ENCODE measurements at places on chromosomes 7 and 10. TPM values are rescaled to one million over a fixed set of nuclear protein-coding genes. Genes with fewer than 3 reads are reported as not detected.

DNA sequence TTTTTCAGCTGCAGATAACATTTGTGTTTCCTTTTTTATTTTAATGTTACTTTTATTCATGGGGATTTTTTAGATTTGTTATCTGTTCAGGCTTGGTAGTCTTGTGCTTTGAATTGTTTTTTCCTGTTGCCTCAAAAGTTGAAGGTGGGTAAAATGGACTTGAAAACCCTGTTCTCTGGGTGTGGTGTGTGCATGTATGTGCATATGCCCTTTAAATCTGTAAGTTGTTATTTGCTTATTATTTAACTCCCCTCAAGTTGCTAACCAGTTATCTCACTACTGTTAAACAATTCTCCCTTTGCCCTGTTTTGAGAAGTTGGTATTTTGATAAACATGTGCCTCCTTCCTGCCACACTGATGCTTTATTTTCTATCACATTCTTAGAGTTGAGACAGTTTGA lies 30.6 kb downstream of the TSPAN14 start:
- no peaks in the 10 kb centered on the region for H3K36me3 ChIP-seq
- H3K4me3 ChIP-seq: no peak overlapping the region
- no peak overlapping the region for H3K27ac ChIP-seq
- no peaks in the 10 kb centered on the region for H3K27me3 ChIP-seq

Gene KCP
- 0.43 TPM for total RNA-seq

GRCh38 chr10:61634746-61635145 lies 28.0 kb upstream of the CABCOCO1 start:
- H3K27ac ChIP-seq: no peak overlapping the region
- DNase-seq: no peak
- no peaks in the 10 kb centered on the region for H3K36me3 ChIP-seq
- H3K4me1 ChIP-seq: peaks cover 3% of the 10 kb centered on the region
- H3K27me3 ChIP-seq: no peaks in the 10 kb centered on the region

Gene HYAL4
- total RNA-seq: not detected

DNA sequence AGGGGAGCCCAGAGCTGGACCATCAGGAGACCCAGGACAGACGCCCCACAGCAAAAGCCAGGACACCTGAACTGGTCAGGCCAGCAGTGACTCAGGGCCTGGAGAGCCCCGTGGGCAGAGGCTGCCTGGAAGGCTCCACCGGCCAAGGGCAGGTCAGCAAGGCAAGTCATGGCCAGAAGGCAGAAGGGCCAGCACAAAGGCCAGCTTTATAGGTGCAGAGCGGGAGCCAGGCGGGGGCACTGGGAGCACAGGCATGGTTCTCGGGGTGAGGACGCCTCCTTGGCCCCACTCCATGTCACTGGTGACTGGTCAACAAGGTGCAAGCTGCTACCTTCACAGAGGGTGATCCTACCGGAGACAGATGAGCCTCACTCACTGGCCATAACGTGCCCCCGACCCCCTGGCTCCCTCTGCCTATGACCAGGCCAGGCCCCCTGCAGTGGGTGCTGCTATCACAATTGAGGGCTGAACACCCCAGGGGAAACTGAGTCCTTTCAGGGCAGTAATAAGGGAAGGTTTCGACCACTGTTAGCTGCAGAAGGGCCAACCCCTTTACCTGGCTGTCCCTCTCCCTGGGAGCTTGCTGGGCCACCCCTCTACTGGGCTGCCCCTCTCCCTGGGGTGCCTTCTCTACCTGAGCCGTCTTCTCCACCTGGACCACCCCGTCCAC lies 317.4 kb downstream of the PTPRN2 start:
- no peaks in the 10 kb centered on the region for H3K4me1 ChIP-seq
- no peaks in the 10 kb centered on the region for H3K27me3 ChIP-seq
- H3K27ac ChIP-seq: no peak overlapping the region

Gene GPC2
- 0.12 TPM for total RNA-seq

- DNase-seq: no peak
- no peaks in the 10 kb centered on the region for H3K4me1 ChIP-seq
- H3K36me3 ChIP-seq: no peaks in the 10 kb centered on the region
- H3K4me3 ChIP-seq: no peak overlapping the region
- H3K27me3 ChIP-seq: no peaks in the 10 kb centered on the region
Observed at GRCh38 chr7:57216340-57216739, 84.1 kb upstream of the ZNF479 start.

DNA sequence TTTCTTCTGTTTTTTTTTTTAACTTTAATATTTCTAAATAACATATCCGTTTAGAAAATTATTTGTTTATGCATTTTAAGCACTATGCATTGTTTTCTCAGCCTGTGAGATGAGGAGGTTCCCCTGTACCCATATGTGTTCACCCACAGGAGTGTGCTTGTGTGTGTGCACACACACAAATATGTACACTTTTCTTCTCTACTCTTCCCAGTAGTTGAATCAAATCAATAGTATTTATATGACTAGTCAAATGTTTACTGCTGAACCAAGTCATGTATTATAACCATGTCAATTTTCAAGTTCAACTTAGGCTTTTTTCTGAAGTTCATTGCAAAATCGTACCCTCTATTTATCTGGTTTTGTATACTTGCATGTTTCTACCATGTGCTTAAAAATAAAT lies 37.3 kb downstream of the HDAC9 start:
- H3K36me3 ChIP-seq: no peaks in the 10 kb centered on the region
- no peak for DNase-seq
- H3K4me1 ChIP-seq: no peaks in the 10 kb centered on the region

Gene MACC1
- 8.7 TPM for total RNA-seq

DNA sequence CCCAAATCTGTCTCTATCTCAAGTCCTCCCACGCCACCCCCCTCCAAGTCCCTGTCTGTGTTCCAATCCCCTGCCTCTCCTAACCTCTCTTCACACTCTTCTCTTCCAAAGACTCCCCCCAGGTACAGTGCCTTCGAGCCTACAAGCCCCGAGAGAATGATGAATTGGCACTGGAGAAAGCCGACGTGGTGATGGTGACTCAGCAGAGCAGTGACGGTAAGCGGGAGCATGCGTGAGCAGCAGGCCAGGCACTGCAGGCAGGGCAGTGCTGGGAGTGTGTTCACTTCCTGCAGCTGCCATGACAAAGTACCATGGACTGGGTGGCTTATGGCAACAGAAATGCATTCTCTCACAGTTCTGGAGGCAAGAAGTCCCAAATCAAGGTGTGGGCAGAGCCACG lies 23.4 kb downstream of the ARHGEF5 start:
- no peak overlapping the region for H3K4me3 ChIP-seq
- no peaks in the 10 kb centered on the region for H3K4me1 ChIP-seq
- no peak overlapping the region for H3K27ac ChIP-seq

- H3K4me1 ChIP-seq: peaks cover 17% of the 10 kb centered on the region
- no peak overlapping the region for H3K4me3 ChIP-seq
- no peaks in the 10 kb centered on the region for H3K36me3 ChIP-seq
Observed at GRCh38 chr10:75292794-75293445, 57.2 kb upstream of the COMTD1 start.

Gene TRPV5
- total RNA-seq: 0.08 TPM

Gene CC2D2B
- total RNA-seq: 0.41 TPM

Gene PARD3
- 23.0 TPM for total RNA-seq

Gene PRSS2
- total RNA-seq: 136,252 TPM

GRCh38 chr10:125023255-125023654 lies 81.3 kb downstream of the ZRANB1 start:
- H3K36me3 ChIP-seq: no peaks in the 10 kb centered on the region
- peak overlapping the region; percentile 33 for H3K27ac ChIP-seq
- H3K4me1 ChIP-seq: peaks cover 26% of the 10 kb centered on the region

DNA sequence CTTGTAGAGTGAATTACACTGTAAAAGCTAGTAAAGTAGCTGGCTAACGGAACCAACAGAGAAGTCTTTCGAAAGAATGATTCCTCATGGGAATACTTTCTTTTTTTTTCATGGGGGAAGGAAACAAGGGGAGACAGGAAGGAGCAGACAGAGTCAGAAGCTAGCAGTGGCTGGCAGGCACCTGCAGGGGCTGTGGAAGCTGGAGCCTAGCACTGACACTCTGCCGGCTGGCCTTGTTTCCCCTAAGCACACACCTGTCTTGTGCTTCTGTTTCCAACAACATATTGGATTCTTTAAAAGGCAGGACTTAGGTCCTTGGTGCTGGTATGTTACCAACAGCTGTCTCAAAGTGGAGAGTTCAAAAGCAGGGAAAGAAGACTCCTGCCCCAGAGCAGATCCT lies 24.7 kb downstream of the NOD1 start:
- no peaks in the 10 kb centered on the region for H3K27me3 ChIP-seq
- no peak overlapping the region for H3K27ac ChIP-seq
- H3K4me1 ChIP-seq: no peaks in the 10 kb centered on the region
- DNase-seq: no peak
- H3K4me3 ChIP-seq: no peak overlapping the region
- no peaks in the 10 kb centered on the region for H3K36me3 ChIP-seq

- peaks cover 4% of the 10 kb centered on the region for H3K4me1 ChIP-seq
- no peaks in the 10 kb centered on the region for H3K36me3 ChIP-seq
- DNase-seq: peak; percentile 83
- H3K4me3 ChIP-seq: peak overlapping the region; percentile 94
- H3K27ac ChIP-seq: peak overlapping the region; percentile 98
- no peaks in the 10 kb centered on the region for H3K27me3 ChIP-seq
Observed at GRCh38 chr10:87861566-87861952, 1.8 kb downstream of the KLLN start.

DNA sequence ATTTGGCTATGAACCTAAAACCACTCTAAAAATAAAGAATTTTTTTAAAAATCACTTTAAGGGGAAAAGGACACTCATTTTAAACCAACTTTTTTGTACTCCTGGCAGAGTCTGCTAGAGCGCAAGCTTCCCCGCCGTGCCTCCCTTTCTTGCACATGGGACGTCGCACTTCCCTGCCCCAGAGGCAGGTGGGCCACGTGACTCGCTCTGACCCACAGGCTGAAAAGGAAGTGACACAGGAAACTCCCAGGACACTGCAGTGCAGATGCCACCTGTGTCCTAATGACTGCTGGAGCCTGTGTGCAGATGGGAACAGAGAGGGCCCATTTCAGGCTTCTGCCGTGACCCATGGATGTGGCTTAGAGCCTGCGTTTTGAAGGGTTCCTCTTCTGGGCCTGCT lies 142.1 kb upstream of the LANCL2 start:
- H3K4me3 ChIP-seq: no peak overlapping the region
- H3K4me1 ChIP-seq: no peaks in the 10 kb centered on the region
- no peaks in the 10 kb centered on the region for H3K36me3 ChIP-seq
- no peak overlapping the region for H3K27ac ChIP-seq

Gene SAP25
- 0.92 TPM for total RNA-seq

DNA sequence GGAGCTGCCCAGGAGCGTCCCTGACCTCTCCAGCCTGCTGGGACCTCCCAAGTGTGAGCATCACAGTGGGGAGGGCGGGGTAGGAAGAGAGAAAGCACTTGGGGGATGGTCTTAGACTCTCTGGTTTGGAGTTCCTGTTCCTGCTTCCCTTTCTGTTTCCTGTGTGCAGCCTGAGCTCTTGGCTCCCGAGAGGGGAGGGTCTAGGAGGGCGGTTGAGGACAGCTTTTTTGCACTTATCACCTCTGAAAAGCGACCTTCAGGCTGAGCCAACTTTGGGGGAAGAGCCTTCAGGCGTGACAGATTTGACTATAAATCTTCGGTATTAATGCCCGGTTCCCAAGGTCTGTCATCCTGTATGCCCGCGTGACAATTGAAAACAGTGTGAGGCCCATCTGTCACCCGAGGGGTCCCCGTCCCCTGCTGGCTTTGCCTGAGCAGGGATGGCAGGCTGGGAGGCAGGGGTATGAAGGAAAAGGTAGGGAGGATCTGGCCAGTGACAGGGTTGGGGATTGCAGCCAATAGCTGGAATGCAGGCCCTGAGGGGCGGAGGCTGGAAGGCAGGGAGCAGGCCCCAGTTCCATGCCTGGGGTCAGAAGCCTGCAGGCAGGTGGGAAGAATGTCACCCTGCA lies 78.6 kb downstream of the CDH23 start:
- no peaks in the 10 kb centered on the region for H3K36me3 ChIP-seq
- peak; percentile 46 for DNase-seq
- H3K4me1 ChIP-seq: peaks cover 9% of the 10 kb centered on the region
- peak overlapping the region; percentile 67 for H3K27ac ChIP-seq
- H3K27me3 ChIP-seq: no peaks in the 10 kb centered on the region

DNA sequence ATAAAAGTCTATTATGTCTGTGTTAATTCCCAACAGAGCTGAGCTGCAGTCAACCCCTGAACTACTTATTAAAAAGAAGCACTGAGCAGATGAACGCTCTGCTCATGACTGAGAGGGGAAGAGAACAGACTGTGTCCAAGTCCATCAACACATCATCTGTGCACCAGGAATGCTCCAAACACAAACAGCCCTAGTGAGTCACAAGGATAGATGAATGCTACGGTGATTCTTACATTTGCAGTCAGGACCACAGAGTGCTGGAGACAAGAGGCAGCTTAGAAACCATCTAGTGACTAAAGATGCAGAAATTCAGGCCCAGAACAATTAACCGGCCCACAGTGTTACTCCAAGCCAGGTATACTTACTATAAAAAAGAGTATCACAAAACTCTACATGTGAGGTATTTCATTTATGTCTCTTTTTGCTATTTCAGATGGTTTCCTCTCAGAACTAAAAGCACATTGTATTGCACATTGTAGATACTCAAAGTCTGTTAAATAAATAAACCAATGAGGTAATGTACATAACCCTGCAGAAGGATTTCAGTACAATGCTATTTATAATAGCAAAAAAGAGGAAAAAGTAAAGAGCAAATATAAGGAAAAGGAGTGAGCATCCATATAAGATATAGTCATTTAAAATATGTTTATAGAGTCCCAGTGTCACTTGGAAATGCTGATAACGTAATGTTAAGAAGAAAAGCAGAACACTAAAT lies 159.2 kb downstream of the KCNMA1 start:
- H3K27me3 ChIP-seq: no peaks in the 10 kb centered on the region
- H3K4me1 ChIP-seq: peaks cover 6% of the 10 kb centered on the region
- H3K4me3 ChIP-seq: no peak overlapping the region
- no peak for DNase-seq
- no peaks in the 10 kb centered on the region for H3K36me3 ChIP-seq

Gene LDB3
- total RNA-seq: 0.22 TPM

DNA sequence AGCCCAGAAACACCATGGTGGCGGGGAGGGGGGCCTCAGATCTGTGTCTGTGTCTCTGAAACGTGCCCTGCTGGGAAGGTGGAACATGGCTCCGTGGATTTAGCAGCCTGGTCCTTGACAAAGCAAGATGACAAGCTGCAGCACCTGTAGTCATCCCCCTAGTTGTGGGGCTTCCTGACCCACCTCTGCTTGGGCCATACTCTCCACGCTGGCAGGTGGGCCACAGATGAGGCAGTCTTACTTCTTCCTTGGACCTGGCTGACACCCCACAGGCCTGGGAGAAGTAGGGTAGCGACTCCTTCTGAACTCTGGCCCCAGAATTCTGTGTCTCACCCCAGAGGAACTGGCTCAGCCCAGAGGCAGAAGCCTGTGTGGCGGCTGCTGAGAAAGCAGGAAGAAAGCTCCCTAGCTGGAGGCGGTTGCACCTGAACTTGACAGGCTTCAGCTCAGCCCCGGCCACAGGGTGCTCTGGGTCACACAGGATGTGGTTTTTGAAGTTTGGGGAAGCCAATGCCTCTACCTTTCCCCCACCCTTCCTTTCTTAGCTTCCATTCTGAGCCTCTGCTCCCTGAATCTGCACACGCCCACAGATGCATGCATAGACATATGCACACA lies 113.9 kb downstream of the ABLIM1 start:
- H3K27ac ChIP-seq: no peak overlapping the region
- no peak overlapping the region for H3K4me3 ChIP-seq
- H3K36me3 ChIP-seq: no peaks in the 10 kb centered on the region
- no peak for DNase-seq
- no peaks in the 10 kb centered on the region for H3K27me3 ChIP-seq

- H3K27me3 ChIP-seq: no peaks in the 10 kb centered on the region
- DNase-seq: no peak
- no peak overlapping the region for H3K4me3 ChIP-seq
- H3K4me1 ChIP-seq: no peaks in the 10 kb centered on the region
Observed at GRCh38 chr10:121639416-121639815, 41.2 kb upstream of the FGFR2 start.

Gene CRYGN
- 0.09 TPM for total RNA-seq

- DNase-seq: no peak
- no peak overlapping the region for H3K4me3 ChIP-seq
- no peak overlapping the region for H3K27ac ChIP-seq
- no peaks in the 10 kb centered on the region for H3K36me3 ChIP-seq
- no peaks in the 10 kb centered on the region for H3K27me3 ChIP-seq
Observed at GRCh38 chr7:31699050-31699449, 12.0 kb downstream of the PPP1R17 start.

Data from pancreas (tissue), 10 donors.